ENCODE measurements at places on chromosomes 1 and 21.

DNA sequence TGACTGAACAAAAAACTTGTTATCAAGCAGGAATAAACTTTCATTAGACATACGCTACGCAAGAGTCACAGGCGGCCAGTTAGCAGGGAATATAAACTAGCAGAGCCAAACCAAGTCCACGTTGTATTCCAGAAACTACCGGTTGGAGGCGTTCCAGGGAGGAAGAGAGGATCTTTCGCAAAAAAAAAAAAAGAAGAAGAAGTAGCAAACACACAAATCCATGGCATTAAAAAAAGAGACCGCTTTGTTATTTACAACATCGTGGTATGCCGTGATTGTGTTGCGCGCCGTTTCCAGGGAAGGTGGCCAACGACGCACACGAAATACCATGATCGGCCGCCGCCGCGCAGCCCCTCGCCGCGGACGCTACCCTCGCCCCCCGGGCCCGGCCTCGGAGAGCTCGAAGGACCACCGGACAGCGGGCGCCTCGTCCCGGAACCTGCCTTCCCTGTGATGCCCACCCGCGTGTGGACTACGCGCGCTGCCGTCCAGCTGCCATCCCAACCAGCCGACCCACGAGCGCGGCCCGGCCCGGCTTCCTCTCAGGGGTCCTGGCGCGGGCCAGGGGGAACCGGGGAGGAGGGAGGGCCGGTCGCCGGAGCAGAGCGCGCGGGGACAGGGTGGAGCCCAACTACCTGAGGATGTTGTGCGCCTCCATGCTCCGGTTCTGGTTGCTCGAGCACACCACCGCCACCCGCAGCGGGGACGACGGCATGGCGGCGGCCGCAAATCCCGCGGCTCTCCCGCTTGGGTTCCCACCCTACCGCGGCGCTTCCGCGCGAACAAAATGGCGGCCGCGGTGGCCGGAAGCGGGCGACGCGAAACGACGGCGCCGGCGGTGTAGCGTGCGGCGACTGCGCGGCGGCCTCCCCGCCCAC, 581 bp downstream of the SSU72 start:
- peak; percentile 80 for DNase-seq

- no peak for DNase-seq
Measured at GRCh38 chr1:105632342-105633196, 1423.9 kb upstream of the PRMT6 start.

DNA sequence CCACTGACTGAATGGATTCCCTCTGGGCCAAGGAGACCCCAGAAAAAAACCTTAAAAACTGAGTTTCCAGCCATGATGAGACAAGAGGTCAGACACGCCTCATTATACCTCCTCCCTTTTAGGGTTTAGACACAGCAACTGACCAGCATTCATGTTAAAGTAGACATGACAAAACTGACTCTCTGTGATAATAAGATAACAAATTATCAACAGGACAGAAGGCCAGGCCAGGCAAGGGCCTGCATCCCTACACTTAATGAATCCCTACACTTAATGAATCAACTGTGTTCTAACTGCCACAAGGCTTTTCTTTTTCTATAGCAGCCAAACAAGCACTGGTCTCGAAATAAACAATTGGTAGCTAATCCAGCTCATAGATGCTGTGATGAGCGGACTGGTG, 33.3 kb upstream of the FAM89A start:
- DNase-seq, result no peak

- DNase-seq, result no peak
Measured at GRCh38 chr1:178150610-178151009, 56.7 kb downstream of the RASAL2 start.

DNA sequence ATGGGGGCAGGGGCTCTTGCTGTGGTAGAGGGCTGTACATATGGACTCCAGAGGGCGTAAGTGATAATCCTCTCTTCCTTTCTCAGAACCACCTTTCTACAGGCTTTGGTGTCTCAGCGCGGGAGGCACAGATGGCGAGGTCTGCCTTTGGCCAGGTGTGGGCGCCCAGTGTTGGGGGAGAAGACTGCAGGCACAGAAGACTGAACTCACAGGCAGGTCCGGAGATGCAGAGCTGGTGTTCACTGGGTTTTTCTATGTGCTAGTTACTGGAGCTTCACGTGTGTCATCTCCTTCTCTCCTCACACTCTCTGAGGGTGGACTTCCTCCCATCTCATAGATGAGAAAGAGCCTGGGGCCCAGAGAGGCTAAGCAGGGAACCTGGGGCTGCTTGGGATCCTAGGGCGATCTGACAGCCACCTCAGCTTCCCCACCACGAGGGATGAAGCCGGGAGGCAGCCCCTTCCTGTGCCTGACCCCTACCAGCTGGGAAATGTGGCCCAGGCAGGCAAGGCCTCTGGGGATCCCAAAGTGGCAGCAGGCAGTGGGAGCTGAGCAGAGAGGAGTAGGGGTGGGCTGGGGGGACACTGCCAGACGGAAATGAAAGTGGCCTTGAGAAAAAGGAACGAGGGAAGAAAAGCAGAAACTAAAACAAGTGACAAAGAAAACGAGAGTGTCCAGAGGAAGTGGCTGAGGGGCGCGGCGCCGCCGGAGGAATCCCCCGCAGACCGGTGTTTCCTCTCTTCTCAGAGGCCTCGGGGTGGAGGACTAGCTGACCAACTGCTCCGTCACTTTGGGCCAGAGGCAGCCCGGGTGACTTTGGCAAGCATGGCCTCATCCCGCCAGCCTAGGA, 191.6 kb downstream of the HIVEP3 start:
- DNase-seq, result peak; percentile 37

DNA sequence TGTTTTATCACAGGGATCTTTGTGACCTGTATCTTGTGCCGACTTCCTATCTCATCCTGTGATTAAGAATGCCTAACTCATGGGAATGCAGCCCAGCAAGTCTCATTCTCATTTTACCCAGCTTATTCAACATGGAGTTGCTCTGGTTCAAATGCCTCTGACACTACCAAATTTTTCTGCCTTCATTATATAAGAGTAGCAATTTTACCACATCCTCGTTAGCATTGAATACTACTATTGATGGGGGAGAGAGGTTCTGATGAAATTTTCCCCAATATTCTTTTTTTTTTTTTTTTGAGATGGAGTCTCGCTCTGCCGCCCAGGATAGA, 44.5 kb upstream of the PPIH start:
- no peak for DNase-seq

GRCh38 chr1:186519982-186520381, 59.1 kb upstream of the PDC start:
- DNase-seq, result no peak

- DNase-seq, result no peak
Measured at GRCh38 chr1:108953452-108953851, 9.8 kb downstream of the CLCC1 start.

GRCh38 chr1:183685112-183685713, 32.1 kb upstream of the APOBEC4 start:
- peak; percentile 65 for DNase-seq

- DNase-seq, result no peak
Measured at GRCh38 chr1:234898455-234899033, 230.1 kb downstream of the TOMM20 start.

All from T-helper 2 cell (primary cell).